ENCODE measurements at places on chromosomes 13 and 19.

DNA sequence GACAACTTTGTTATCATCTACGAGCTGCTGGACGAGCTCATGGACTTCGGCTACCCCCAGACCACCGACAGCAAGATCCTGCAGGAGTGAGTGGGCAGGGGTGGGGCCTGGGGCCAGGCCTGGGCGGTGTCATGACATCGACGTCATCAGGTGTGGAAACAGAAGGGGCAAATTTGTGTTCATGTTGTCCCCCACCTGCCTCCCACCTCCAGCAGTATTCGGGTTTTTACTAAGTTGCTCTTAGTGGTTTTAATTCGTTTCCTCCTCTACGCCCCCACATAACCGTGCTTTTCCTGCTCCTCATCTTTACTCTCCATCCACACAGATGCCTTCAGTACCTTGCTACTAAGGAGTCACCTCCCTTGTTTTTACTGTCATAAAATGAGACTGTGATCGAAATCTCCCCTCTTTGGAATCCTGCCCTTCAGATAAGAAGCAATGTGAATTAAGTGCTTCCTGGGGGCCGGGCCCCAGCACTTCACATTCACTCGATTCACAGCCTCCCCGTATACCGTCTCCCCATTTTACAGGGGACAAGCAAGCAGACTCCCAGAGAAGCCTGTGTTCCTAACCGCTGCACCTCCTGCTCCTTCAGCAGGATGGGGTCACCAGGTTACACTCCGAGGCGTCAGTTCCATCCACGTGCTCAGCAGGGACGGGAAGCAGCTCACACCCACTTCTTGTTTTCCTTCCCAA is 10.5 kb downstream of the AP1M1 start:
- peak; percentile 50 for DNase-seq

- DNase-seq, result peak; percentile 82
Observed at GRCh38 chr13:27953676-27954405, 15.3 kb downstream of the CDX2 start.

GRCh38 chr13:79405501-79405830 is 589 bp downstream of the RBM26 start:
- no peak for DNase-seq

DNA sequence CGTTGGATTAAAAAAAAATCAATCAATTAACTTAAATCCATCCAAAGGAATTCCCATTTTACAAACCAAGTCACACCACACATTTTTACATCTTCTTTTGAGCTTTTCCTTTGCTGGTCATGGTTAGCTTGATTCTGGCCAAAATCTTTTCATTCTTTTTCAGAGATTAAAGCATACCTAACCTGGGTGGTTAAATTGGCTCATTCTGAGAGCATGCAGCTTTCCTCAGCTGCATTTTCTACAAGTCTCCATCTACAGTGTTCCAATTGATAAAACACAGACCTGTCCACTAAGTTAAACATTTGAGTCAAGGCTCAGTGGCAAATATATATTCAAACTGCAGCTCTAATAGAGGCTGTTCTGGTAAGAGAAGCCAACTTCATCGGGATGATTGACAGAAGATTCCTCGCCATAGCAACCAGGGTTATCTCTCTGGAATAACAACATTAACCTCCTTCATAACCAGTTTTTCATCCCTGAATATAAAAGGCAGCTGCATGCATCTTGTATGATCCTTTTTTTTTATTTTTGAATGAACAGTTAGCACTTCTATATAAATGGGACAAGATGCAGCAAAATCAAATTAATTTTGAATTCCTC is 106.2 kb downstream of the DNAJC15 start:
- DNase-seq, result no peak

GRCh38 chr13:63944911-63945310 is 2529.3 kb upstream of the PCDH20 start:
- no peak for DNase-seq
